Osteoblast (primary cell): ENCODE measurements at places on chromosomes 4 and X. TPM values are rescaled to one million over a fixed set of nuclear protein-coding genes. Genes with fewer than 3 reads are reported as not detected.

PAGE5 gene
- not detected in 2 replicates for total RNA-seq

NSG1 gene
- total RNA-seq = not detected in 2 replicates

DUSP21 gene
- total RNA-seq = not detected in 2 replicates

ZNF280C gene
- total RNA-seq = 5.4 and 6.2 TPM in 2 replicates

RNF212 gene
- total RNA-seq = 7.1 and 7.6 TPM in 2 replicates

PLXNB3 gene
- total RNA-seq = 2.7 and 4.3 TPM in 2 replicates

UBL4A gene
- total RNA-seq = 30.4 and 31.5 TPM in 2 replicates

BST1 gene
- total RNA-seq = 30.6 and 31.8 TPM in 2 replicates
